Activated T-cell treated with anti-CD3 and anti-CD28 coated beads, Interleukin-2, amount 50 U/mL, for 4 hours (primary cell): ENCODE measurements at places on chromosomes 6 and 20. TPM values are rescaled to one million over a fixed set of nuclear protein-coding genes. Genes with fewer than 3 reads are reported as not detected.

The CASS4 gene
- 1.9 TPM for total RNA-seq

- no peak for DNase-seq
Measured at GRCh38 chr6:108448481-108448880, 112.2 kb upstream of the FOXO3 start.

The TM9SF4 gene
- 48.6 TPM for total RNA-seq

DNA sequence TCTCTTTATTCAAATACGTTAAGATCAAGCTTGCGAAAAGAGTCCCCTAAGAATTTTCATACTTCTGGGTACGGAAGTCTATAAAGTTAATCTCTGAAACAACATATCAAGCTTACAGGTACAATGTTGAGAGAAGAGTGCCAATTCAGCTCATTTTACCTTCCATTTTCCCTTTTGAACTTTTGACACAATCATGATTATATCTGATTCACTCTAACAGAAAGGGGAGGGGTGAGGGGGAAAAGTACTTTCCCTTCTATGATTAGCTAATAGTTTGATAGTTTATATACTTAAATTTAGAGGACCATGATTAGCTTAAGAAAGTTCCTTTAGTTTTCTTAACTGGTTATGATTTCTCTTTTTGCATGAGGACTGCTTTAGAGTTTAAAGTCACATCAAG, 33.5 kb downstream of the SNX3 start:
- DNase-seq, result no peak

GRCh38 chr6:15993716-15994228, 135.1 kb upstream of the MYLIP start:
- no peak for DNase-seq

The C20orf202 gene
- not detected for total RNA-seq

DNA sequence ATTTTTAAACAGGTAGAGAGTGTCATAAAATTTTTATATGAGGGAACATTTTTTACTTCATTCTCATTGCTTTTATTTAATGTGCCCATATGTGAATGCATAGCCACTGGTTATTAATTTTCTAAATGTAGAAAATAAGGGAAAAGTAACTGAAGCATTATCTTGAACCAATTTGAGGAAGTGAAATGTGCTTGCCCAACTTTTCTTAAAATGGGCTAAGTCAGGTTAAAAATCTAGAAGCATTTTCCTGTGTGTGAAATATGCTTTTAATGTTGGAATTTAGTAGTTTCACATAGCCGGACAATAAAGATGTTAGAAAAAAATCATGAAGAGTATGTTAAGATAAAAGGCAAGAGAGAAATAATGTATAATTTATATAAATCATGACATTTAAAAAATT, 3.8 kb downstream of the SEC23B start:
- no peak for DNase-seq

DNA sequence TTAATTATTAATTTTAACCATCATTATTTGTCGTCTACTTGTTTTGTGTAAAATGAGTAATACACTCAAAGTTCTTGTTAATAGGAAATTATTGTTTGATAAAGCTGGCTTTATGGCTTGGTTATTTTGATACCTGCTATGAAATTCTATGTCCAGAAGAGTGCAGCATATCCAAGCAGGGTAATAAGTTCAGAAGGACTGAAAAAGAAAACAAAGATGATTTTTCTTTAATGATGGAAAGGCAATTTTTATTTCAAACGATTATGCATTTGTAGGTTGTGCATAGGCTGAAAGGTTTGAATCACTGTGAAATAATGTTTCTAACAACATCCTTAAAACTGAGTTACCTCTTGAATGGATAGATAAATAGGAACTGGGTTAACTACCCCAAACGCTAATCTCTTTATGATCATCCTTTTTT, 1.4 kb upstream of the MAN1A1 start:
- no peak for DNase-seq

The MAP3K7 gene
- total RNA-seq, result 15.4 TPM

GRCh38 chr6:150866991-150867501, 1.5 kb downstream of the MTHFD1L start:
- no peak for DNase-seq

DNA sequence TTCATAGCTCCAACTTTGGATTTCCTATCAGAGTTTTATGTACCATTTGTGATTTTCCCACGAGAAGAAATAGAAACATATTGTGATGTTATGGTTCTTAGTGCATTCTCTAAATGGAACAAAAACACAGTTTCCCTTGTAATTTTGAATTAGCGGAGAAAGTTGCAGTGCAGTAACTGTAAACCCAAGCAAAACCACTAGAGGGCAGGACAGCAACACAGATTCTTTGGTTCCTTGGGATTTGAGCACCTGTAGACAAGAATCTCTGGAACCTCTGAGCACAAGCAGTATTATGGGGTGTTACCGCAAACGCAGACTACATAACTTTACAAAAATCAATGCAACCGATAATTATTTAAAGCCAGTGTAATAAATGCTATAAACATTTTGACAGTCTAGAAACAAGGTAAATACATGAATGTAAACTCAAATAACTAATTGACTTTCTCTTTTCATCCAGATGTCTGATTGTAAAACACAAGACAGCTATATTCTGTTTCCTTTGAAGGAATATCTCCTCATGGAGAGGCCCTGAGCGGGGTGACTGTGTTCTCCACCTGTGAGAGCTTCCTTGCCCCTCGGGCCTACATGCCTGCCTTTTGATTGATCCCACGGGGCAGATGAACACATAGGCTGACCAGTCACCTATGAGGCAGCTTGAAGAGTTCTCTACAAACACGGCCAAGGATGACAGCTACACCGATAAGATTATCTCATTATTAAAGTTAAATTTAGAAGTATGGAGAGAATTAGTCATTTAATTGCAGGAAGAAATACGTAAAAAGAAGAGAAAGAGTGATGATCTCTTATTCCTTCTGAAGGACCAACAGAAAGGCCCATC, 67.5 kb upstream of the COL21A1 start:
- no peak for DNase-seq

DNA sequence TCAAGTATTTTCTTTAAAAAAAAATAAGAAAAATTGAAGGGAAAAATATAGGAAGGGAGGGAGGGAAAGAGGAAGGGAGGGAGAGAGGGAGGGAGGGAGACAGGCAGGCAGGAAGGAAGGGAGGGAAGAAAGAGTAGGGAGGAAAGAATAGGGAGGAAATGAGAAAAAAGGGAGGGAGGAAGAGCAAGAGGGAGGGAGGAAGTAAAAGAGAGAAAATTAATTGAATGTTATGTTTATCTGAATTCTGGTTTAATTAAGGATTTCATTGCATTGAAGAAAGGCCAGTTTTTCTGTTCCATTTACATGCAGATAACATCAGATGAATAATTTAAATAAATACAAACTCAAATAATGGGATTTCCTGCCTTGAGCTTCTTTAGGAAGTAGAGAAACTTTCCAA, 47.8 kb downstream of the TENT5A start:
- no peak for DNase-seq

The CDSN gene
- not detected for total RNA-seq

The DDX39B gene
- 666 TPM for total RNA-seq

- DNase-seq, result no peak
Measured at GRCh38 chr20:61252601-61253263, 671 bp downstream of the CDH4 start.

DNA sequence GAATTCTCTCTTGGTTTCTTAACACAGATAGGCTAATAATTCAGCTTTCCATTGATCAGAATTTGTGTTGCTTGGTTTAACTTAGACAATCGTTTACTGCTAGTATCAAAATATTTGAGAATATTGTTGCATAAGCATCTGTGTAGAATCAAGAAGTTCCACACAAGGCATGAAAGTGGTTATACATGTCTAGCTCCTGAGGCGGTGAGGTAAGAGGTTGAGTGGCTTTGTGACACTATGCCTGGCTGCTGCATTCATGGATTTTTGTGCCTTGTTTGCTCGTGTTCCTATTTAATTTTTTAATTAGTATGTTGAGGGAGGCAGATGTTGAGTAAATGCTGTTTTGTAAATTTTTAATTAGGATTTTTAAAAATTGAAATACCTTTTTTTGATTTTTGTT, 10.2 kb downstream of the PKIB start:
- no peak for DNase-seq

DNA sequence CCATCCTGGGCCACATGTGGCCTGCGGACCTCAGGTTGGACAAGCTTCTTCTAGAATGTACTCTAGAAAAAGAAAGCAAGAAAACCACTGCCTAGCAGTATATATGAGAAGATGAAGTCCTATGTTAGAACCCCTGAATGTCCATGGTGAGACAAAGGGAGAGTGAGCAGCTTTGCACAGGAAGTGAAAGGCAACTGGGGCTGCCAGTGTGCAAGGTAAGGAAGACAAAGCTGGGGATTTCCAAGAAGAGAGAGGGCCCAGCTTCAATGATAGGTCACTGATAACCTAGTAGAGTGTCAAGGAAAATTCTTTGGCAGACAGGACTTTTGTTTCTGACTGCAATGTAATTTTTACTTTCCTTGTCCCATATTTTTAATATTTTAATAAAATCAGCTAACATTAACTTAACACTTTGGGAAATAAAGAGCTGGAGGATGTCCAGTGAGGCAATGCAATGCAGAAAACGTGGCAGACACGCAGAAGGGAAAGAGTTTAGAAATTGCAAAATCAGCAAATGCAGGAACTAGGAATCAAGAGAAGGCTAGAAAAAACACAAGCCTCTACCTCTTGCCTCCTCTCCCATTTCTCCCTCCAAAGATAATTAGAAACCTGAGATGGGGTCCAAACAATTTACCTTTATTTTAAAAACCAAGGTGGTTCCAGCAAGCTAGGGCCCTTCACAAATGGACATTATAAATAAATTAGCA, 47.4 kb downstream of the CYP39A1 start:
- no peak for DNase-seq

- no peak for DNase-seq
Measured at GRCh38 chr6:167558246-167559177, 233.6 kb downstream of the TTLL2 start.

The SLC17A1 gene
- not detected for total RNA-seq

The OGFRL1 gene
- total RNA-seq, result 2.5 TPM

The NFATC2 gene
- 51.4 TPM for total RNA-seq

- DNase-seq, result no peak
Measured at GRCh38 chr6:47254906-47255305, 54.8 kb downstream of the TNFRSF21 start.
